ENCODE measurements at places on chromosomes 2 and 18. TPM values are rescaled to one million over a fixed set of nuclear protein-coding genes. Genes with fewer than 3 reads are reported as not detected.
A peak's percentile ranks its signal among the peaks of the same experiment; 100 is the strongest.

Gene ABCG8
- total RNA-seq: not detected

Gene SCN9A
- 0.90 TPM for total RNA-seq

Gene ZNF521
- total RNA-seq: 1.6 TPM

Gene POTEJ
- not detected for total RNA-seq

Gene CYS1
- total RNA-seq: 0.63 TPM

Gene PROM2
- total RNA-seq: 1.1 TPM

Gene MBP
- 8.6 TPM for total RNA-seq

Gene GPN1
- total RNA-seq: 41.7 TPM

DNA sequence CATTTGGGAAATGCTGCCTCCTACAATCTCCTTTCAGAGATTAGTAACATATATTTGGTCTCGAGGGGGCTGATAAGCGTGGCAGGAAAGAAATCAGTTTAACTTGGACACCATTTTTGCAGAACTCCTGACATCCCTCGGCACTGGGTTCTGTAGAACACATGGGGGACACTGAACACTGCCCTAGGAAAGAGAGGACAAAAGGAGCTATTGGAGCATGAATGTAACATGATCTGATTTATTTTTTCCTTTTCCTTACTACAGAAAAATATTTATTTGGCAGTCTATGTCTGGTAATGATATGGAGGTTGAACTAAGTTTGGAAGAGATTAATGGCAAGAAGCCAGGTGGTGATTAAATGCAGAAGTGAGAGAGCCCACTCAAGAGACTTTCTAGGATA is 153.8 kb downstream of the AFF3 start:
- no peak for DNase-seq

- no peak for DNase-seq
These were observed 14.3 kb downstream of the C2orf76 start for GRCh38 chr2:119352357-119352756.

DNA sequence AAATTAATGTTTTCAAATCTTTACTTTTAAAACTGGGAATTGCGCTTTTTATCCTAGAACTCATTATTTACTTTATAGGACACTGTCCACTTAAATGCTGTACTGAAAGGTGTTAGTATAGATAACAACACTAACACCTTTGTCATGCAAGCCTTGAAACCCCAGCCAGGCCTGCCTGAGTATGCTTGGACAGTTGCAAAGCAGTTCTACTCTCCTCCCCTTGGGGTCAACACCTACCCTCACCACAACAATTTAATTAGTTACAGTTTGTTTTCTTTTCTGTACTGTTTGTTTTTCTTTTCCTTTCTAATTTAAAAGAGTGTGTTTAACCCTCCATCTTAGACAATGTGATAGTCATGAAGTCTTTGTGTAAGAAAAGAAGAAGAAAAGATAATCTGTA is 18.9 kb upstream of the FAM98A start:
- DNase-seq: no peak

GRCh38 chr18:50630895-50631294 is 71.0 kb downstream of the MAPK4 start:
- DNase-seq: no peak

DNA sequence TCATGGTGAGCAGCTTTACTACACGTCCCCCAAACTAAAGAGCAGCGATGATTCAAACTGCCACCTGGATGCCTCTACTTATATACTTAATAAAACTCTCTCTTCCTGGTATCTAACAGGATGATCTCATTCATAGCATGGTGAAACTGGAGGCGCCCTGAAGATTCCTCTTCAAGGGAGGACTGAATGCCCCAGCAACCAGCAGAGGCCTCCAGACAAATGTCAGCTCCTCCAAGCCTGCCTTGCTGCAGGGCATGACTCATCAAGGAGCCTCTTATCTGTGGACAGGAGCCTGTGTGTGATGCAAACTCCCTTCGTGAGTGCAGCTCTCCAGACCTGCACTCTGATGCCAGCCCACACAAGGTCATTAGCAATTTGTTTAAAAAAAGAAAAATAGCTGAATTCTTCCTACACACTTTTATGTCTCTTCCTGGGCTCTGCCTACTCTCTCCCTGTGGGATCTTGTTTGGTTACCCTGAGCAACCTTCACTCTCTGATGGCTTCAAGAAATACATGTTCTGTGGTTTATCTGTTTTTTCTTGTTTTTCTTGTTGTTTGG is 30.2 kb downstream of the LONRF2 start:
- peak; percentile 37 for DNase-seq

DNA sequence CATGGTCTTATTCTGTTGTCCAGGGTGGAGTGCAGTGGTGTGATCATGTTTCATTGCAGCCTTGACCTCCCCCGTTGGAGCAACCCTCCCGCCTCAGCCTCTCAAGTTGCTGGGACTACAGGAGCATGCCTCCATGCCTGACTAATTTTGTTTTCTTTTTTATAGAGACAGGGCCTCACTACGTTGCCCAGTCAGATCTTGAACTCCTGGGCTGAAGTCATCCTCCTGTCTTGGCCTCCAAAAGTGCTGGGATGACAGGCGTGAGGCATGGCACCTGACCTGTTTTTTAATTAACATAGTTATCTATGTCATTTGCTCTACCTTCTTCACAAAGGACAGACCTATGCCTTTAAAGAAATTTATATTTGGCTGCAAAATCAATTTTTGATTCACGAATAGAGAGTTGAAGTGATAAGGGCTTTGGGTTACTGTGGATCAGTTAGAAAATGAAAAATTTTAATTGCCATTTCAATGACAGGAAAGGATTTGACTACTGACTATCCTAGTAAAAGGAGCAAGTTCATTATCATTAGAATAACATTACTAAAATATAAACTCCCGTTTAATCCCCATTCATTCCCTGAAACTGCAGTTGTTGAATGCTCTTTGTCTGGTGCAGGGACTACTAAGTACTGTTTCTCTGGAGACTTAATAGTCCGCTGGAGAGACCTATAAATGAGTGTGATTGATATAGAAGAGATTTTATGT is 3.7 kb downstream of the RNF138 start:
- no peak for DNase-seq

DNA sequence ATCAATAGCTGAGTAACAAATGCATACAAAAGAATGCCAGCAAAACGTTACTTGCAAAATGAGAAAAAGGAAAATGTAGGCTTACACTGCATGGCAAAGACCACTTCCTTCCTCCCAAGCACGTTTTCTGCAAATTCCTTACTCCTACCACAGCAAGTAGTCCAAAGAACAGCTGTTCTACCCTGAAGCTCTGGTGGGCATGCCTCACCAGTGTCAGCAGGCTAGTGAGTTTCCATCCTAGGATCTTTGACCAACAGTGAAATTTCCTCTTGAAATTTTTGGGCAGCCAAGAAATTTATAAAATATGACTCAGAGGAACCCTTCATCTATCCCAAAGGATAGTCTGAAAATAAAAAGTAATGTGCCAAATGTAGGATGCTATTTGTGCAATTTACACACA is 123.9 kb downstream of the ZNF532 start:
- DNase-seq: no peak

- no peak for DNase-seq
These were observed 12.6 kb downstream of the SLC20A1 start for GRCh38 chr2:112658301-112658700.

GRCh38 chr2:236113425-236113824 is 54.8 kb downstream of the GBX2 start:
- peak; percentile 16 for DNase-seq

DNA sequence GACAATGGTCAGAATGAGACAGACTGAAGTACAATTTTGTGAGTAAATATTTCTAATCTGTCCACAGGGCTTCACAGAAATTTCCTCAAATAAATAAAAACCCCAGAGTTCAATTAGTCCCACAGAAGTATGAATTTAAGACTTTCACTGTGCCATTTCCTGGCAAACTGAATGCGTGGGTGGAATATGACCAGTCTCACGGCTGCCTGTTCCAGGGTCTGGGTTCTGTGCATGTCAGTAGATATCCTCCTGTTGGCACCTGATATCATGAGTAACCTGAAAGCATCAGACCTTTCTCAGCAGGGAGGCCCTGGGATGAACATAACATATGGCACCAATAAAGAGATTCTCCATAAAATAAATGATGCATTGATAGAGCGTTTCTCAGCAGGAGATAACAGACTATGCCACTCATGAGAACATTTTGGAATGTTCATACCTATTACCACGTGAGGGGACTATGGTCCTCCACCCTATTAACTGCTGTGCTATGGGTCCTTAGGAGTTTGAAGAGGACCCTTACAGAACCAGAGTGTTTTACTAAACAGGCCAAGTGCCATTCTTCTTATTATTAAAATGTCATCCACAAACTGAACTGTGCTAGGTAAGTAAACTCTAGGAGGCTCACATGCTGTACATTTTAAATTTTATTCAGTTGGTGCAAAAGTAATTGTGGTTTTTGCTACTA is 10.6 kb upstream of the MALL start:
- no peak for DNase-seq

GRCh38 chr18:40469316-40469715 is 1485.7 kb upstream of the PIK3C3 start:
- DNase-seq: no peak
